CD4-positive, alpha-beta T cell treated with Interleukin-17A for 1 hour (primary cell): ENCODE measurements at places on chromosomes 4 and X.

GRCh38 chr4:90904021-90904420 lies 776.8 kb downstream of the CCSER1 start:
- DNase-seq, result no peak

GRCh38 chrX:14352511-14352910 lies 176.8 kb upstream of the GLRA2 start:
- no peak for DNase-seq

GRCh38 chr4:166280642-166281041 lies 407.6 kb downstream of the TLL1 start:
- DNase-seq, result no peak

GRCh38 chrX:69076088-69076487 lies 89.2 kb downstream of the PJA1 start:
- no peak for DNase-seq

GRCh38 chr4:157219711-157220370 lies 687 bp upstream of the GRIA2 start:
- DNase-seq, result no peak

DNA sequence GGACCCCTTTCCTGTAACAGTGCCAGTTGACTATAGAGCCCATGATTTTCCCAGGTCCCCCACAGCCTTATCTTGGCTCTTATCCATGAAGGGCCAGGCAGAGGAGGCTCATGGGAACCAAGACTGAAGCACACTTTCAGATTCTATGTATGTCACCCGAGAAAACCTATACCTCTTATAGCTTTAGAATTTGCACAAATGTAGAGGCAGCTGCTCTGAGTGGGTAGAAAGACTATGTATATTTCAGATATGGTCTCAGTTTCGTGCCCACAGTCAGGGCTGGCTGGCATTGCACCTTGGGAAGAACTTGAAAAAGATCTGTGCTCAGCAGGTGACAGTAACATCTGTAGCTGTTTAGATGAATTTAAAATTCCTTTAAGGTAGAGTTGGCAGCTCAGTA lies 8.3 kb upstream of the LNX1 start:
- no peak for DNase-seq

DNA sequence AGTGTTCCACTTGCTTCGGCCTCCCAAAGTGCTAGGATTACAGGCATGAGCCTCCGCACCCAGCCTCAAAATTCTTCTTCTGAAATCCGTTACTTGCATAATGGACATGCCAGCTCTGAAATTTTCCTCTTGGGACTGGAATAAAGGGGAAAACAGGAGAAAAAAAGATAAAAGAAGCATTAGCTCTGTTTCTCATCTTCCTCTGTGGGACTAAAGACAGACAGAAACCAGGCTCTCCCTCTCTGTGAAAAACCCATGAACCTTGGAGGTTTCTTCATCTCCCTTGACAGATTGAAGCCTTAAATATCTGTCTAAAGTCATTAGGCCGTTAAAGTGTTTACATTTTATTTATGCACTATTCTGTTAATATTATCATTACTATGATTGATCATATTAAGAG lies 19.4 kb upstream of the PRSS12 start:
- DNase-seq, result no peak

DNA sequence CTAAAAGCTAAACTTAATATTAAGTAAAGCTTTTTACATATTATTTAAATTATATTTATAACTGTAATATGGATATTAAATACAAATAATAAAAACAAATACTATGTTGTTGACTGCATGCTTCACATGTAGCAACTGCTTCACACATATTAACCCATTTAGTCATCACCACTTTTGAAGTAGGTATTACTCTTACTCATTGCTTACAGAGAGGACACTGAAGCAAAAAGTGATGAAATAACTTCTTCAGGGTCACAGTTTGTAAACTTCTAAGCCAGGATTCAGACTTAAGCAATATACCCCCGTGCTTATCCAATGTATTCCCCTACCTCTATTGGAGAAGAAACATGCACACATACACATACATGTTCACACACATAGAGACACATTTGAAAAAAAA lies 166.6 kb downstream of the DKK2 start:
- no peak for DNase-seq

DNA sequence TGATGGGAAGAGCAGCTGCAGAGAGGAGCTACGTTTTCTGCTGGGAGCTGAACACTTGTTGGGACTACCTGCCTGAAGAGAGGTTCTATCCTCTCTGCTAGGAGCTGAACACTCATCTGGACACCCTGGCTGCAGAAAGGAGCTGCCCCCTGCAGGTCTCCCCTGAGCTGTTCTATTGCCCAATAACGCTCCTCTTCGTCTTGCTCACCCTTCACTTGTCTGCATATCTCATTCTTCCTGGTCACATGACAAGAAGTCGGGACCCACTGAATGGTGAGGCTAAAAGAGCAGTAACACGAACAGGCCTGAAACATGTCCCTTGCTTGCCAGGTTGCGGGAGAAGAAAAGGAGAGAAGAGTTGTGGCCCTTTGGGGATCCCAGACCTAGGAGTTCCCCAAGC lies 27.8 kb downstream of the NAA11 start:
- no peak for DNase-seq

GRCh38 chrX:445727-446126 lies 59.0 kb upstream of the PPP2R3B start:
- no peak for DNase-seq
